ENCODE measurements at places on chromosomes 12 and 14. TPM values are rescaled to one million over a fixed set of nuclear protein-coding genes. Genes with fewer than 3 reads are reported as not detected.

DNA sequence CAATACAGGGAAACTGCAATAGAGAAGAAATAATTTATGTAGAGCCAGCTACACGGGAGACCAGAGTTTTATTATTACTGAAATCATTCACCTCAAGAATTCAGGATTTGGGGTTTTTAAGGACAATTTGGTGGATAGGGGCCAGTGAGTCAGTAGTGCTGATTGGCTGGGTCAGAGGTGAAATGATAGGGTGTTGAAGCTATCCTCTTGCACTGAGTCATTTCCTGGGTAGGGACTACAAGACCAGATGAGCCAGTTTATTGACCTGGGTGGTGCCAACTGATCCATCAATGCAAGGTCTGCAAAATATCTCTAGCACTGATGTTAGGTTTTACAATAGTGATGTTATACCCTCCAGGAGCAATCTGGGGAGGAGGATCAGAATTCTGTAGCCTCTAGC lies 486.3 kb downstream of the LRIG3 start:
- no peak overlapping the region for H3K27ac ChIP-seq
- no peaks in the 10 kb centered on the region for H3K4me1 ChIP-seq
- H3K27me3 ChIP-seq: no peaks in the 10 kb centered on the region
- H3K4me3 ChIP-seq: no peak overlapping the region

- H3K27ac ChIP-seq: no peak overlapping the region
- H3K27me3 ChIP-seq: no peaks in the 10 kb centered on the region
- H3K4me3 ChIP-seq: no peak overlapping the region
- no peaks in the 10 kb centered on the region for H3K36me3 ChIP-seq
Measured at GRCh38 chr14:61575551-61576150, 119.7 kb upstream of the HIF1A start.

- H3K4me3 ChIP-seq: no peak overlapping the region
- H3K36me3 ChIP-seq: no peaks in the 10 kb centered on the region
- H3K27ac ChIP-seq: no peak overlapping the region
- no peaks in the 10 kb centered on the region for H3K4me1 ChIP-seq
Measured at GRCh38 chr14:81589381-81590065, 55.9 kb upstream of the SEL1L start.

DNA sequence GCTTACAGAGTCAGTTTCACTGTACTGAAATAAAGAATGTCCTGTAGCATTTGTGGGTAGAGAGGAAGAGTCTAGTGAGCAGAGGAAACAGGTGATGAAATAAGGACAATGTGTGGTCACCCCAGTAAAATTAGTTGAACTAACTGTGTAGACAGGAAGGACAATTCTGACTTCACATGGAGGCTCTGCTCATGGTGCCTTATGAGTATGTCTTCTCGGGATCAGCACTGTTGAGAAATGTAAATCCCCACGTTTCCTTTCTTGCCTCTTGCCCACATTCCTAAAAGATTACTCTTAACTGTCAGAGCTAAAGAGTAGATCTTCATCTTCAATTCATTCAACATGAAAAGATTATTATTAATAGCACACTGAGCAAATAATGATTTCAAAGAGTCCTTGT lies 113.2 kb upstream of the FLRT2 start:
- H3K27me3 ChIP-seq: no peaks in the 10 kb centered on the region
- no peak overlapping the region for H3K4me3 ChIP-seq
- no peaks in the 10 kb centered on the region for H3K36me3 ChIP-seq
- DNase-seq: no peak

- peak overlapping the region; percentile 96 for H3K27ac ChIP-seq
- H3K36me3 ChIP-seq: no peaks in the 10 kb centered on the region
- H3K4me3 ChIP-seq: peak overlapping the region; percentile 89
Measured at GRCh38 chr14:71320734-71321573, 413.7 kb downstream of the PCNX1 start.

GRCh38 chr12:113245695-113246477 lies 24.6 kb downstream of the TPCN1 start:
- H3K4me3 ChIP-seq: peak overlapping the region; percentile 10
- peak overlapping the region; percentile 84 for H3K27ac ChIP-seq
- no peaks in the 10 kb centered on the region for H3K27me3 ChIP-seq
- peaks cover 4% of the 10 kb centered on the region for H3K36me3 ChIP-seq

DNA sequence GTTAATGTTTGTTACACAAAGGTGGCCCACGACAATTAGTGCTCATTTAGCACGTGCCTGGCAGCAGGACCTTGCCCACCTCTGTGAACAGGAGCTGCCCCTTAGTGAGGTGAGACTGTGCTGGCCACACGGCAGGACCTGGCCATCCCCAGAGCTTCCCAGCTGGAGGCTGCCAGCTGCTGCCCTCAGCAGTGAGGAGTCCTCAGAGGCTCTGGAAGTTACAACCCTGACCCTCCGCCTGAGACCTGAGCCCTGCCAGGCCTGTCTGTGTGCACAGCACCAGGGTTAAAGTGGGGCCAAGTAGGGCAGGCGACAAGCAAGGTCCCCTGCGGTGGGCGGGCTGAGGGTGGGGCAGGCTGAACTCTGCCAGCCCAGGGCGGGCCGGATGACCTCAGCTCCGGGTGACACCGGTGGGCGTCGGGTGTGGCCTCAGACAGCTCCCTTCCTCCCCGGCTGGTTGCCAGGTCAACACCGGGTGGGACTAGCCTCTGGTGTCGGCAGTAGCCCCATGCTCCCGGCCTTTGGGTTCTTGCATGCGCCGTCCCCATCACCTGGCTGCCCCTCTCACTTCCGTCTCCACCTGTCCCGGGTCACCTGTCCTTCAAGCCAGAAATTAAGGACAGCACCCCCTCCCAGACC lies 9.2 kb upstream of the LBHD2 start:
- H3K4me3 ChIP-seq: peak overlapping the region; percentile 50
- H3K4me1 ChIP-seq: peaks cover 21% of the 10 kb centered on the region
- no peaks in the 10 kb centered on the region for H3K27me3 ChIP-seq
- no peaks in the 10 kb centered on the region for H3K36me3 ChIP-seq
- peak overlapping the region; percentile 88 for H3K27ac ChIP-seq

- H3K4me3 ChIP-seq: no peak overlapping the region
- H3K27me3 ChIP-seq: no peaks in the 10 kb centered on the region
- DNase-seq: no peak
- no peak overlapping the region for H3K27ac ChIP-seq
Measured at GRCh38 chr12:113162102-113163029, 12.8 kb downstream of the CFAP73 start.

DNA sequence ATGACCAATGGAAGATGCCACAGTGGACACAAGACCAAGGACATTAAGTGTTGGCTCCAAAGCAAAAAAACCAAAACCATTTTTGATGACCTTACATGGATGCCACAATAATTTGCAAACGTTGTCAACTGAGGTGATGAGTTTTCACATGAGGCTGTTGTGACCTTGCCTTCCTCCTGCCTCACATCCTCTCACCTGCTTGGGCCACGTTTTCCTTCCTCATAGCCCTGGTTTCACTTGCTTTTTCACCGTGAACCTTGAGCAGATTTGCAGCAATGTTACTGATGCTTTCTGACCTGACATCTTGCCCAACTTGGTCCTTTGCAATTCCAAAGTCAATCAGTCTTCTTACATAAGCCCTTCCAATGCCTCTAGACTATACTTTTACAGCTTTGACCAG lies 3.7 kb downstream of the KRT6B start:
- no peaks in the 10 kb centered on the region for H3K36me3 ChIP-seq
- no peak overlapping the region for H3K27ac ChIP-seq
- H3K4me1 ChIP-seq: no peaks in the 10 kb centered on the region
- DNase-seq: no peak
- no peak overlapping the region for H3K4me3 ChIP-seq

DNA sequence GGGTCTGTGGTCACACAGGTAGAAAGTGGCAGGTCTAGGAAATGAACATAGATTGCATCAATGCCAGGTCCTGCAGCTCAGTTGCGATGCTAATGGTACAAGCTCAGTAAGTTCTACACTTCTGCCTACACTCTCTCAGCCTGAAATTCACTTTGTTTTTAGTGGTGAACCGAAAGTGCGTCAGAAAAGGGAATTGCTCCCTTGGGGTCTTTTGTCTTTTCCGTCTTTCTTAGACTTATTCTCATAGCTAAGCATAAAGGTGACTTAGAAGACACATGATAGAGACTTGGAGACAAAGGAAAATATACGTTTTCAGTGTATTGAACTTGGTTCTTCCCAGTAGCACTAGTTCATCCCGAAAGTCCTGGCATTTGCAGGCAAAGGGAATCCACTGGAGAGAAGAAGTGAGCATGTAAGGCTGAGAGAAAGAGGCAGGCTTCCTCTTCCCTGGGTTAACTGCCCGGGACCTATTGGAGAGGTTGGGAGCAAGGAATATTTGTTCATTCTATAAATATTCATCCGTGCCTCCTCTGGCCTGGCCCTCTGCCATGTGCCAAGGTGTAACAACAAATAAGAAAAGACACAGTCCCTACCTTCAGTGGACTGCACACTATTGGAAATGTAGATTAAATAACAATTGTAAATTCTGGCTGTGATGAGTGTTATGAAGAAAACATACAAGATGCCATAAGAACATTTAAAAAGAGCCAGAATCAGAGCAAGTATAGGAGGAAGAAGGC lies 785.8 kb downstream of the MED13L start:
- H3K36me3 ChIP-seq: no peaks in the 10 kb centered on the region
- no peaks in the 10 kb centered on the region for H3K4me1 ChIP-seq
- no peaks in the 10 kb centered on the region for H3K27me3 ChIP-seq
- no peak overlapping the region for H3K4me3 ChIP-seq
- no peak overlapping the region for H3K27ac ChIP-seq

DNA sequence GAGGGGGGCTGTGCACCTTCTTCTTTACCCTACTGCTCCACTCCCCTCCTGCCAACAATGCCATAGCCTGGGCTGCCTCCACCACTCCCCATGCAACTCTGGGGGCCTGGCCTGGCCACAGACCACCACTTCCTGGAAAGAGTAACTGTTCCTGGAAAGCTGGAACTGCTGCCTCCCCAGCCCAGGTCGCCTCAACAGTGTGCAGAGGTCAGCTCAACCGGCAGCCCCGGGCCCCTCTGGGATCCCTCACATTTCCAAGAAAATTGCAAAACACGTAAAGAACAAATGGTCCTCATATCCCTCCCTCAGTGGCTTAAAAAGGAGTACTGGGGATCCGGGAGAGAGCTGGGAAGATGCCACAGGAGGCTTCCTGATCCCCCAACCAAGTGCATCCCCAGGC lies 22.4 kb upstream of the DIO3 start:
- H3K27ac ChIP-seq: no peak overlapping the region
- no peaks in the 10 kb centered on the region for H3K27me3 ChIP-seq
- H3K4me3 ChIP-seq: no peak overlapping the region
- DNase-seq: no peak

GRCh38 chr12:29534935-29535334 lies 37.4 kb upstream of the OVCH1 start:
- no peak for DNase-seq
- H3K4me1 ChIP-seq: no peaks in the 10 kb centered on the region
- H3K27me3 ChIP-seq: no peaks in the 10 kb centered on the region
- no peak overlapping the region for H3K27ac ChIP-seq
- no peak overlapping the region for H3K4me3 ChIP-seq

DNA sequence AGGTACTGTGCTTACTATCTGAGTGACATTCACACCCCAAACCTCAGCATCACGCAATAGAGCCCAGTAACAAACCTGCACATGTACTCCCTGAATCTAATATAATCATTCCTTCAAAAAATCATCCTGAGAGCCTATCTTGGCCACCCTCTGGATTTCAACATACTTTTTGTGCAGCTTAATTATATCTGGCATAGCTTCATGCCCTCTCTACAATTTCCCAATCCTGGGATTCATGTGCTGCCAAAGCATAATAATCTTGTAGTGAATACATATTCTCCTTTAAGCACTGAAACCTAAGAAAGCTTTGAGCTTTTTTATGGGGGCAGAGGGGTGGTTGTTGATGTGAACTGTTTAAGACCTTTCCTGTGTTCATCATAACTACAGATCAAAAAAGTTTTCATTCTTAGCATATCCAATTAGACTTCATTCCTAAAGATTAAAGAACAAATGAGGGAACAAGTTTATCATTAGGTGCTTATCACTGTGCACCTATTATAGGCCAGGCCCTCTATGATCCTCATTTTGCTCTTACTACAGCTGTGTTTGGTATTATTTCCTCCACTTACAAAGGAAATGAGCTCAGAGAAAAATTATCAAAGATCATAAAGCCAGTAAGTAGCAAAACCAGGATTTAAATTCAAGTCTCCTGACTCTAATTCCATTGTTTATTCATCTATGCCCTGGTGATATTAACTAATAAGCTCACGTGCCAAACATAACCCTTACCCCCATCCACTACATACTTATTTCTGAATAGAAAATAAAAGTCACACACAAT lies 51.2 kb downstream of the SINHCAF start:
- H3K4me3 ChIP-seq: no peak overlapping the region
- H3K36me3 ChIP-seq: no peaks in the 10 kb centered on the region
- H3K27me3 ChIP-seq: no peaks in the 10 kb centered on the region
- H3K4me1 ChIP-seq: no peaks in the 10 kb centered on the region

DNA sequence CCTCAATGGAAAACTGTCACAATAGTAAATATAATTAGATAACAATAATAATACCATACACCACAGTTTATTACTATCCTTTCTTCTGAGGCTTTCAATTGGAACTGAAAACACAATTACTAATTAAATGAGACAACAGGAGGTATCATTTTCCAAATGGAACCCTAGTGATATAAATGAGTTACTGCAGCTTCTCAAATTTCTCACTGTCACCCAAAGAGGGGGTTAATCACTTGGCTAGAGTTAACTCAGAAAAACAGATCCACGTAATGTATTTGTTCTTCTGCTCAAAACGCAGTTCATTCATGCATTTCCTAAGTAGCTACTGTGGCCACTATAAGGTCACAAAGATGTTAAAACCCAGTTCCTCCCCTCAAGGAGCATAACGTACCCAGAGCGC lies 120.9 kb upstream of the FOXN3 start:
- no peak overlapping the region for H3K27ac ChIP-seq
- no peak for DNase-seq
- no peaks in the 10 kb centered on the region for H3K27me3 ChIP-seq
- no peak overlapping the region for H3K4me3 ChIP-seq

DNA sequence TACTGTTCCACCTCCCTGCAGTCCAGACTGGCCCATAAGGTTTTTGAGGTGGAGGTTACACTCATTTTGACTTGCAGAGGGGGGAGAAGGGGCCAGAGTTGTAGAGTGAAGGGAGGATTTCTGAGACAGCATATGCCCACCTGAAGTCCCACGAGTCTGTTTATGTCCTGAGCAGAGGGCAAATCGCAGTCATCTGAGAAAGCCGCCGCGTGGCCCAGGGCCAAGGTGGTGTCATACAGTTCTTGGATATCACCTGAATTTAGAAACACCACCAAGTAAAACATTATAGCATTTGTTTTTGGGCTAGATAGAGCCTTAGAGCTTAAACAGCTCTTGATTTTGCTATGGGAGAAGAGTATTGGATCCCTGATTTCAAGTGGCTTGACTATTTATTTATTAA lies 30.9 kb downstream of the TDG start:
- H3K36me3 ChIP-seq: no peaks in the 10 kb centered on the region
- H3K27me3 ChIP-seq: peaks cover 5% of the 10 kb centered on the region
- H3K4me3 ChIP-seq: no peak overlapping the region
- no peaks in the 10 kb centered on the region for H3K4me1 ChIP-seq
- DNase-seq: no peak
- H3K27ac ChIP-seq: no peak overlapping the region

GRCh38 chr12:690466-690865 lies 27.2 kb upstream of the NINJ2 start:
- no peaks in the 10 kb centered on the region for H3K36me3 ChIP-seq
- H3K4me1 ChIP-seq: no peaks in the 10 kb centered on the region
- H3K27ac ChIP-seq: no peak overlapping the region
- H3K27me3 ChIP-seq: no peaks in the 10 kb centered on the region

Gene KLRC3
- total RNA-seq: not detected

Gene TTC6
- 7.9 TPM for total RNA-seq

Gene NRIP2
- total RNA-seq: 0.61 TPM

Gene BEGAIN
- total RNA-seq: 1.5 TPM

Gene GATC
- total RNA-seq: 29.3 TPM

Gene PRMT5
- total RNA-seq: 38.9 TPM

Gene PLEKHH1
- total RNA-seq: 2.3 TPM

Gene SLC10A1
- not detected for total RNA-seq

Gene HCAR1
- 0.20 TPM for total RNA-seq

Gene PPFIA2
- total RNA-seq: 1.4 TPM
